AML-193 (cell line): ENCODE measurements at places on chromosomes 4 and X.

- no peak for DNase-seq
Observed at GRCh38 chrX:68842781-68843581, 14.2 kb downstream of the EFNB1 start.

- no peak for DNase-seq
Observed at GRCh38 chr4:54228961-54229501, at the start of gene PDGFRA. Gene PDGFRA, plus strand, starts transcription at chr4:54229293. Its CDS starts 29,476 bp downstream, at chr4:54258769.

DNA sequence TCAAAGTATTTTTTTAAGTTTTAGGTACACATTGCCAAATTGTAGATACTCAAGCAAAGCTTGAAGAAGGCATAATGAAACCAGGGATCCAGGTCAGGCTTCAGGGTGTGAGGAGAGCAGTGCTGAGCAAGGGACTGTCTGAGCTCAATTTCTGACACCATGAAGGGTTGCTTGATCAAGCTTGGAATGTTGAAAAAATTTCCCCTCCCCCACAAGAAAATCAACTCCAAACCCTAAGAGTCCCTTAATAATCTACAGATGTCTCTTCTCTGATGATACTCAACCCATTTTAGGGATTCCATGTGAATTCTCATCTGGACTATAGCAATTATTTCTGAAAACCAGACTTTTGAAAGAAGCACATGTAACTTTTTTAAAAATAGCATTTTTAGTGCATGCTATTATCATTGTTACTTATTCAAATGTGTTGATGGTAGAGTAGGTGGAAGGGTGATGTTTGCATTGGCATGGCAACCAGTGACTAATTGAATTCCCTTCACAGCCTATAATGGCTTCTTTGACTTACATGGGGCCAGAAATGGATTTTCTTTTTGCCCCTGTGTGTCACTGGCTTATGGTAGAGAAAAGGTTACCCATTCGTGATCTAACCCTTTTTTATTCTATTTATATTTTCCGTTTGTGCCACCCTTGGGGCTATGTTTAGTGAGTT is 252.0 kb downstream of the FBXW7 start:
- DNase-seq: no peak

GRCh38 chr4:79235095-79235494 is 90.8 kb downstream of the NAA11 start:
- DNase-seq: no peak

DNA sequence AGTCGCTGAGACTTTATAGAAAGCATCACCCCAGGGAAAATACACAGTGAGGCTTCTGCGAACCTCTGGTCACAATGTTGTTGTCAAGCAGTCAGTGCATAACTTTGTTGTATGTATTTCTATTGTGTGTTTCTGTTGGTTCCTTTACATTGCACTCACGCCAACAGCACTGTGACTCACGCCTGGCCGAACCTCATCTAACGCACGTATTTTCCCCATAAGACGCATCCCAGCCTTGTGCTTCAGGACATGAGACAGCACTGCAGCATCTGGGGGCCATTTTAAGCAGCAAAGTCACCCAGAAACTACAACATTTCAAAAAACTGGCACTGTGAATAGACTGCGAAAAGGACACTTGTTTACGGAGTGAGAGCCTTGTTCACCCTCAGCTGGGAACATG is 30.6 kb downstream of the TBL1X start:
- DNase-seq: no peak

DNA sequence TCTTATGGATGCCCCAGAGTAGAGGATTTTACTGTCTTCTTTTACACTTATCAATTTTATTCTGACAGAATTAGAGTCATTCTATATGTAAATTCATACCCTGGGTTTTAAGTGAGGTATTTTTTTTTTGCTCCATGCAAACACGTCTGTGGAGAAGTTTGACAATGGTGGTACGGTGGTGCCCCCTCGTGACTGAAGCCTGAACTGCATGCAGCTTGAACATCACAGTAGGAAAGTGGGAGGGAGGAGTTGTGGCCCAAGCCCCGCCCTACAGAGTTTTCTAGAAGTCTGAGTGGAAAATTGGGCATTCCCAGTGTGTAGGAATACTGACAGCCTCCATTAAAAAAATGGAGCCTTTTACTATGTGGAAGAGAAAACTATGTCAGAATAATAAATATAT is 73.3 kb upstream of the RAB40AL start:
- peak; percentile 42 for DNase-seq

- no peak for DNase-seq
Observed at GRCh38 chrX:119189595-119189994, 46.5 kb upstream of the PGRMC1 start.

DNA sequence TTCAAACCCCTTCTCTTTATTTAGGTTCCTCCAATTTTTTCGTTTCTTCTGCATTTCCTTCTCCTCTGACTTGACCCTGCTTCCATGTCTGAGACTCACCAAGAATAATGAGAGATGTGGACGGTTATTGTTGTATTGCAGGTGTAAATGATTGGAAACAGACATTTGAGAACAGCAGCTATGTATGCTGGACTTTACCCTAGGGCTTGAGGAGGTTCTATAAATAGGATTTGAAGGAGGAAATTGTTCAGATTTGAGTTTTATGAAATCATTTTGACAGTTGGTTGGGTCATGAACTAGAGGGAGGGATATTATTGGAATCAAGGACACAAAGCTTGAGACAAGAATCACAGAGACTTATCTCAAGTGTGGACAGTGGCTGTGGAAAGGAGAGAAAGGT is 614.6 kb upstream of the CPEB2 start:
- no peak for DNase-seq

DNA sequence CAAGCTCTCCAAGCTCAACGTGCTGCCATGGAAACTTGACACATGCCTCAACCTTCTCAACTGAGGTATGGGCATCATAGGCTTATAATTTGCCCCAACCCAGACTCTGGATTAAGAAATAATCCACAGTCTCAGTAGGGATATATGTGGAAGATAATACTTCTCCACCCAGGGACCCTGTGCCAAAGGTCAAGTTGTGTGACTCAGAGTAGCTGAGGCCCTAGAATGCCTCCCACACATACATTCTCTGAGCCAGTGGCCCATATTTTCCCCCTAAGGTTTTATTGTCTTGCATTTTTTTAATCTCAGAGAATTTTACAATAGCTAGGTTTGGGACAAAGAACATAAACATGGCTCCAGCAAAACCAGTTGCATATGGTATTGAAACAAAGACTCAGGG is 283.1 kb downstream of the IDS start:
- DNase-seq: no peak

DNA sequence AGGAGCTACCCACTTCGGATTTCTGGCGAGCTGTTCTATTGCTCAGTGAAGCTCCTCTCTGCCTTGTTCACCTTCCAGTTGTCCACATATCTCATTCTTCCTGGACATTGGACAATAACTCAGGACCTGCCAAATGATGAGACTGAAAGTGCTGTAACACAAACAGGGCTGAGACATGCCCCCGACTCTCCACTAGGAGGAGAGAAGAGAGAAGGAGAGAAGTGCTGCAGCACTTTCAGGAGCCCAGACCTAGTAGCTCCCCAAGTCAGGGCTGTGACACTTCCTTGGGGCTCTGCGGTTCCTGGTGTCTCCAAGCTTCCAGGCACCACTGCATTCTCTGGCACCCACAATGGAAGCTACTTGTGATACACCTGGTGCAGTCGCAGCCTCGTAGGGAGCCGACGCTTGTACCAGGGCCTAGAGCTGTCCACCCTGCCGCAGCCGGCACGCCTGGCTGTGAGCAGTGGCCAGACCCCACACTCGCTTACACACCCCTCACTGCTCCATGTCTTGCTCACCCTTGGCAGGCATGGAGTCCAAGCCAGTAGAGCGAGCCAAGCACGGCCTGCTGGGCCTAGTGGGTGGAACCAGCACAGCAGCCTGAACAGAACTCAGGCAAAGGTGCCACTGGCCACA is 234.9 kb downstream of the TECRL start:
- no peak for DNase-seq

GRCh38 chr4:123450393-123450792 is 53.8 kb downstream of the SPRY1 start:
- DNase-seq: no peak

DNA sequence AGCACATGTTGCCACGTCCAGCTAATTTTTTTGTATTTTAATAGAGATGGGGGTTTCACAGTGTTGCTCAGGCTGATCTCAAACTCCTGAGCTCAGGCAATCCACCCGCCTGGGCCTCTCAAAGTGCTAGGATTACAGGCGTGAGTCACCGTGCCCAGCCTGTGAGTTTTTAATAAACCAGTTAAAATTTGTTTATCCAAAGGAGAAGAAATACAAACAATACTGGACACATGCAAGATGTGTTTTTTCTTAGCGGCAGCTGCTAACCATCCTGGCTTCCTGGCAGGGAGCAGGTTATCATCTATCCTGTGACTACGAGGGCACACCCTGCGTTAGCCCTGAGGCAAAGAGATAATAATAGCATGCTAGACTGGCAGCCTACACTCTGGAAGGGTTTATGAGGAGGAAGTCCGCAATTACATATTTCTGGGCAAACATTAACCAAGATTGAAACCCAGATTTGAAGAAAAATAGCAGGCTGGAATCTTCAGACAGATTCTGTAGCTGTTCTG is 191.4 kb downstream of the SPRY1 start:
- no peak for DNase-seq

DNA sequence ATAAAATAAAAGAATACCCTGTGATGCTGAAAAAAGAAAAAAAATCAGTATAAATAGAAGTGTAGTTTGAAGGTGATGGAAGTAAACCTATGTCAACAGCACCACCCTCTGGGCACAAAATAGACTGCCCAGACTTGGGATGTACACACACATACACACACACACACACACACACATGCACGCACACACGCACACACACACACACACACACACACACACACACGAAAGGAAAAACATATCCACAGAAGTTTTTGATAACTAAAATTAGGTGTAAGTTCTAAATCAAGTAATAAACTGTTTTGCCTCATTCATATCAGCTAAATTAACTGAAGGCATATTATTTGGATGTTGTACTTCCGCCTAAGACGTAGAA is 40.5 kb downstream of the ANXA5 start:
- DNase-seq: peak; percentile 8

DNA sequence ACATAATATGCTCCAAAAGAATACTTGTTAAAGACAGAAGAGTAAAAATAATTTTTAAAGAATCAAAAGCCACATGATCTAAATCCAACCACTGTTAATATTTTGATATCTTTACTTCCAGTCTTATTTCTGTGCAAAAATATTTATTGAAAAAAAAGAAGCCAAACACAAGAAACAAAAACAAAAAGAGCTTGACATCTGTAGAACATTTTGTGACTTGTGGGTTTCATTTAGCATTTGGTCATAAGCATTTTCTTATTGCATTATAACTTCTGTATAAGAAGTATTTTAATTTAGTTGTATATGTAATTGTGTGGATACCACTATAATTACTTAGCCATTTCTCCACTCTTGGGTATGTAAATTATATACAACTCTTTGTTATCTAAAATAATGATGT is 63.1 kb downstream of the DIPK2B start:
- no peak for DNase-seq

DNA sequence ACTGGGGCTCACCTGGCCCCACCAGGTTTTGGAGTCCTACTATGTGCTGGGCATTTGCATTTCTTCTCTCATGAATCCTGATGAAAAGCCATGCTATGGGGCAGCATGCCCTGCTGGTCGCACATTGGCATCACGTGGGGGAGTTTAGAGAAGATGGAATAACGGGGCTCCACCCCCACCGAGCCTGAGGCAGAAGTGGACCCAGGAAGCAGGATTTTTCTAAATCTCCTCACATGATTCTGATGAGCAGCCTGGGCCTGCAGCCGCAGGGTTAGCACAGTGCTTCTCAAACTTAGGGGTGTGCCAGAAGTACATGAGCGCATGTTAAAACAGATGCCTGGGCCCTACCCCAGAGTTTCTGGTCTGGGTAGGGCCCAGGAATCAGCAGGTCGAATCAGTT is 4.6 kb upstream of the SORCS2 start:
- DNase-seq: no peak

DNA sequence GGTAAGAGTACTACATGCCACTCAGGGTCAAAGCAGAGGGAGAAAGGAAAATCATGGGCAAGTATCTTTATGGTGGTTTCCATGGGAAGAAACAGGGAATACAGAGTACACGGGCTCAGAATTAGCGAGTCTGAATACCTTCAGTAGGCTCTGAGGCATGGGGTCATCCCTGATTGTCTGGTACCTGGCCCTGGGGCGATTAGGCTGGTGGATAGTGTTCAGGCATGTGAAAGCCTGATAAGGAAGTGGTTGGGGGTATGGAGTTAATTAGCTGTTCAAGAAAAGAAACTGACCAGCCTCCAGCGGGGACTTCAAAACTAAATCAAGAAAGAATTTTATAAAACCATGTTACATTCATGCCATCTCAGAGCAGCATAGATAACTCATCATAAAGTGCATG is 518.8 kb downstream of the RAB28 start:
- DNase-seq: no peak

- no peak for DNase-seq
Observed at GRCh38 chr4:149077181-149077580, 635.0 kb upstream of the NR3C2 start.

DNA sequence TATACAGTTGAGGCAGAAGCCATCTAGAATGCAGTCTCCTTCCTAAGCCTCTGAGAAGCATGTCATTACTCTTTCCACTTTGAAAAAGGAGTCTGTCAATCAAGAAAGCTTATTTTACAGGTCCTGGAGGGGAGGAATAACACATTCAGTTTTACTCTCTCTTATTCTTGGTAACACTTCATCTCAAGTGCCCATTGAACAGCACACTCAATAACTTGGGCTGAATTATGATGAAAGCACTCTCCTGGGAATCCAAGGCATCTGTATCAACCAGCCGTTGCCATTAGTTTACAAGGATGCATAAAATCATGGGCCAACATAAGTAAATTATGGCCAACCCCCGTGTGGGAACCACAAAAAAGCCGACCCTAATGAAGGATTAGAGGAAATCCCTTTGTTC is 282.4 kb downstream of the C4orf33 start:
- no peak for DNase-seq

DNA sequence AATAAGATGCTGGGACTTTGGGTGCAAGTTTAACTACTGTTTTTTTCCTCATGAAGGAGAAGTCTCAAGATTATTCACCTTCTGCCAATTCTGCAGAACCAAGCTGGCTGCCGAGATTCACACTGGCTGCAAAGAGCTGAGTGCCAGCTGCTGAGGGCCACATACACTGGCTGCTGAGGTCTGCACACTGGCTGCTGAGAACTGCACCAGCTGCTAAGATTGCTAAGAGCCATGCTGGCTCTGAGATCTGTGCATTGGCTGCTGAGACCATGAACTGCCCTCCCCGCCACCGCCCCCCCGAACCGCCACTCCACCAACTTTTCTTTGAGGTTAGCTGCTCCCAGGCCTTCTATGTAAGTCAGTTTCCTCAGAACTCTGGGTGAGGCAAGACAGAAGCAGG is 330.3 kb downstream of the CBLL2 start:
- no peak for DNase-seq

DNA sequence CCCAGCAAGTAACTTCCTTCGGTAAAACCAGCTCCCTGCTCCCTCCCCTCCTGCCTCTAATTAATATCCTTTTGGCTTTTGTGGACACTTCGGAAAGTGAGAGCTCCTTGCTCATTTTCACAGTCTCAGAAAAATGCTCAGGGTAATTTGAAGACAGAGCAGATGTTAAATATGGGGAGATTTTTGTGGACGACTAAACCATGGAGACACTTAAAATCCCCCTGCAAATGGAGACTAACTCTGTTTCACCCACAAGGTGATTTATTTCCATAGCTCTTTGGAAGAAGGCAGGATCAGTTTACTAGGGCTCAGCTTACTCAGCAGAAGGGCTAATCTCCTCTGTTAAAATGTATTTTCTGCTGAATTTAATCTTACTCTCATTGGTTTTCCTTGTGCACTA is 12.2 kb upstream of the AMOT start:
- DNase-seq: no peak

GRCh38 chr4:33160126-33160525 is 2440.0 kb downstream of the PCDH7 start:
- DNase-seq: peak; percentile 17

- DNase-seq: no peak
Observed at GRCh38 chrX:105462186-105462585, 241.7 kb upstream of the TEX13A start.
